Stimulated activated CD4-positive, alpha-beta T cell treated with anti-CD3 and anti-CD28 coated beads, Interleukin-1b, Interleukin-23, amount 100 ng/mL, for 1 hour (primary cell): ENCODE measurements at places on chromosomes 5 and 9.

- DNase-seq, result no peak
Observed at GRCh38 chr5:59005934-59006701, 423.2 kb downstream of the RAB3C start.

GRCh38 chr5:33936004-33936380 lies 194 bp upstream of the RXFP3 start:
- peak; percentile 2 for DNase-seq

DNA sequence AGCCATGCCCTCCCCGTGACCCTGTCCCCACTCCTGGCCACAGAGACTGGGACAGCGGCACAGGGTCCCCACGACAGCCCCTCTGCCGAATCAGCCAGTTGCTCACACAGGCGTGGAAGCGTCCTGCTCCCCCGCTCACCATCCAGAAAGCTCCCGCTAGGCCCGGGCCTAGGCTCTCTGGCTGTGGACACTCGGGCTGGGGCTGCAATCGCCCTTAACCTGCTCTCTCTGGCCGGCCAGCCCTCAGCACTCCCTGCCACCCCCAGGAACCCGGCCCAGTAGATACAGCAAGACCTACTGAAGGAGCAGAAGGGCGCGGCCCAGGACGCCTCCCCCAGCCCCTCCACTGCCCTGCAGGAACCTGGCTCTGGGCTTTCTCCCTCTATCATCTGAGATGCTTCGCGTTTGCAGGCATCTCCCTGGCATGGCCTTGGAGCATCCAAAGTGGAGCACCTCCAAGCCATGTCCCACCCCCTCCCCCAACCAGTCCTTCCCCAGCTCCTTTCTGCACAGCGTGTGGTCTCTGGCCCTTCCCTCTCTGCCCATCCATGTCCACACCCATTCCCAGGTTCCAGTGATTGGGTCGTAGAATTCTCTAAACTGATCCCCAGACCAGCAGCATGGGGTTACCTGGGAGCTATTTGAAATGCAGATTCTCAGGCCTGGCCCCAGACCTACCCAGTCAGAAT lies 113.7 kb upstream of the LMX1B start:
- no peak for DNase-seq

DNA sequence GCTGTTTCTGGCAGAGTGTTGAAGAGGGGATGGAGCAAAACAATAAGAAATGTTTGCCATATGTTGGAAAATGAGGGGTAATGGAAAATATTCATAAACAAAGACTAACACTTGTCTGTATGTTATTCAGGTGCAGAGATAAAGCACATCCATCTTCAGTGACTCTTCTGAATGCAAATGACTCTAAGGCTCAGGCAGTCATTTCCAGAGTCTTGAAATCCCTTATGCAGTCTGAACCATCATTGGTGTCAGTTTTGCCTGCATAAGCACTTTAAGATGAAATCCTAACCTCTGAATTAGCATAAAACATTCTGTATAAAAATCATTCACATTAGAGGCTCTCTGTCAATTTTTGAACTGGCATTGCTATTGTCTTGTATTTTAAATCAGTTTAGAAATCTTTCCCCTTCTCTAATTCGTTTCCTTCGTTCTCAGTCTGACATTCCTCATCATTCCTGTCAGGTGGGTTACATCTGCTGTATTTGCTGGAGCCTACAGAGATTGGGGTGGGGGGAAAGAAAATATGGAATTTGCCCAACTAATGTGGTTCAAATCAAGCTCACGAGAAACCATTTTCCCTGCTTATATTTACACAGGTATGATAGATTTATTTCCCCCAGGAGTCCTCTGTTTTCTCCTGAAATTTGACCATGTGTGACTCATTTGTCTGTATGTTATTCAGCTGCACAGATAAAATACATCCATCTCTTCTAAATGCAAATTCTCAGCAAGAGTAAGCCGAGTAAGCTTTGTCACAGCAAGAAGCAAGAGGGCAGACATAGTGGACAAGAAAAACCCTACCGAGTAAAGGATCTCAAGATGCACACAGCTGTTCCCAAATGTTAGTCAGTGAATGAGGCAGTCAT lies 31.6 kb downstream of the ENC1 start:
- DNase-seq, result no peak

DNA sequence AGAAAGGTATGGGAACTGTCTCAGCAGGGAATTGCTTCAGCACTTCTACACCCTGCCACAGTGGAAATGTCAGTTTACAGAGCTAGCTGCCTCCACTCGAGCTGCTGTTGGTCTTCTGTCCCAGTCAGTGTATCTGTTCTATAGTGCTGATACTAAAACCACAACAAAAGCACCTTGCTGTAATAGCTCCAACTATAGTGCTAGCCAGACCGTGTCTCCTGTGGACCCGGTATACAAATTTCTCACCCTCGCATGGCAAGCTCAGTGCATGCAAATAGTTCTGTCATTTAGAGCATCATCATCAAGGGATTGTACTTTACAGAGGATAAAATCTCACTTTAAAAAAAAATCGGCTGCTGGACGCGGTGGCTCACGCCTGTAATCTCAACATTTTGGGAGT lies 51.5 kb upstream of the IQGAP2 start:
- DNase-seq, result no peak

GRCh38 chr5:5499442-5499841 lies 77.0 kb downstream of the ICE1 start:
- DNase-seq, result no peak

- DNase-seq, result no peak
Observed at GRCh38 chr5:107331312-107331711, 339.4 kb downstream of the EFNA5 start.

DNA sequence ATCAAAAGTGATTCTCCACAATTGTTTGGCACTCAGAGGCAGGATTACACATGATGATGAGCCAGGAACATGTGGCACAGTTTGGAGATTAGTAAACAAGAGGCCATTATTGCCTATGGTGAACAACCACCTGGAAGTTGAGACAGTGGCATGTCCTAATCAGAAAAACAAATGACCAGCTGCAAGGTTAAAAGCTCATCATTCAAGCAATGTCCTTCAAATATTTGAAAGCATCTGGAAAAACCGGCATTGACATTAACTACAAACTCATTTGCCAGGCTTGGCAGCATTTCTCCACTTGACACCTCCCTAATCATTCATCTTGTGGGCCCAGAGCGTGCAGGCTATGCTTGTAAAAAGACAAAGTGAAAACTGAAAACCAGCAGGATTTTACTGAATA lies 80.6 kb upstream of the MEGF10 start:
- DNase-seq, result no peak

- no peak for DNase-seq
Observed at GRCh38 chr9:136840877-136841645, 1.2 kb upstream of the AJM1 start.

- no peak for DNase-seq
Observed at GRCh38 chr5:90054612-90055011, 354.9 kb downstream of the CETN3 start.

- DNase-seq, result no peak
Observed at GRCh38 chr5:10691826-10692785, 68.9 kb downstream of the DAP start.
